Myometrial cell (primary cell): ENCODE measurements at places on chromosomes 1 and 21. TPM values are rescaled to one million over a fixed set of nuclear protein-coding genes. Genes with fewer than 3 reads are reported as not detected.

NR1I3 gene
- not detected in 2 replicates for total RNA-seq

OR10K2 gene
- total RNA-seq, result not detected in 2 replicates

C1QTNF12 gene
- 1.1 TPM in 1 of 2 replicates, not detected in the other for total RNA-seq

ASCL5 gene
- not detected in 2 replicates for total RNA-seq

HMGB4 gene
- total RNA-seq, result not detected in 2 replicates

OR10Z1 gene
- total RNA-seq, result not detected in 2 replicates

TMIGD3 gene
- total RNA-seq, result not detected in 2 replicates

AUNIP gene
- total RNA-seq, result 1.6 and 2.3 TPM in 2 replicates

ATP1A2 gene
- total RNA-seq, result not detected in 2 replicates

GCSAML gene
- not detected in 2 replicates for total RNA-seq

AKR7A3 gene
- total RNA-seq, result 0.86 and 0.89 TPM in 2 replicates

RSBN1 gene
- 5.2 and 6.2 TPM in 2 replicates for total RNA-seq

TMEM200B gene
- total RNA-seq, result 21.0 and 27.6 TPM in 2 replicates

FAM151A gene
- total RNA-seq, result not detected in 2 replicates

TBX19 gene
- total RNA-seq, result 0.29 and 1.1 TPM in 2 replicates

MARK1 gene
- 0.18 and 0.29 TPM in 2 replicates for total RNA-seq

OR2L8 gene
- total RNA-seq, result not detected in 2 replicates

MYCL gene
- not detected in 2 replicates for total RNA-seq

GSTM1 gene
- total RNA-seq, result 31.0 and 32.3 TPM in 2 replicates

SPRR1A gene
- total RNA-seq, result not detected in 2 replicates

CCDC27 gene
- not detected in 2 replicates for total RNA-seq

PDE4B gene
- 2.3 and 3.5 TPM in 2 replicates for total RNA-seq

MAP1LC3C gene
- 1.7 TPM in 1 of 2 replicates, not detected in the other for total RNA-seq

SFN gene
- 0.29 and 0.35 TPM in 2 replicates for total RNA-seq

SH3BGR gene
- 1.2 and 4.9 TPM in 2 replicates for total RNA-seq

CTBS gene
- total RNA-seq, result 13.5 and 14.2 TPM in 2 replicates

PTPRC gene
- 0.18 TPM in 1 of 2 replicates, not detected in the other for total RNA-seq

C8A gene
- total RNA-seq, result not detected in 2 replicates

ADAM30 gene
- not detected in 2 replicates for total RNA-seq

SLC9A1 gene
- 11.5 and 16.5 TPM in 2 replicates for total RNA-seq

ATP6V0B gene
- 126 and 144 TPM in 2 replicates for total RNA-seq

MACO1 gene
- total RNA-seq, result 12.7 and 12.8 TPM in 2 replicates

PLEKHG5 gene
- 8.5 and 8.9 TPM in 2 replicates for total RNA-seq

ESRRG gene
- under 0.01 and 0.18 TPM in 2 replicates for total RNA-seq

LCE3E gene
- not detected in 2 replicates for total RNA-seq

PER3 gene
- total RNA-seq, result 2.5 and 4.3 TPM in 2 replicates

F13B gene
- total RNA-seq, result not detected in 2 replicates

CSTB gene
- total RNA-seq, result 10.1 and 13.5 TPM in 2 replicates

KCNK1 gene
- 8.9 and 10.1 TPM in 2 replicates for total RNA-seq

ACTN2 gene
- total RNA-seq, result not detected in 2 replicates

HSD11B1 gene
- 155 and 182 TPM in 2 replicates for total RNA-seq

EPHX1 gene
- total RNA-seq, result 21.6 and 38.1 TPM in 2 replicates

SDF4 gene
- total RNA-seq, result 216 and 244 TPM in 2 replicates

THEMIS2 gene
- 25.7 and 25.9 TPM in 2 replicates for total RNA-seq

SLAMF8 gene
- total RNA-seq, result 0.18 and 0.86 TPM in 2 replicates

LCE6A gene
- total RNA-seq, result not detected in 2 replicates

SORT1 gene
- total RNA-seq, result 9.2 and 10.8 TPM in 2 replicates

TMEM54 gene
- 95.9 and 125 TPM in 2 replicates for total RNA-seq

HCRTR1 gene
- total RNA-seq, result not detected in 2 replicates

IL23R gene
- total RNA-seq, result not detected in 2 replicates
